ENCODE measurements at places on chromosomes 11 and 22. TPM values are rescaled to one million over a fixed set of nuclear protein-coding genes. Genes with fewer than 3 reads are reported as not detected.

Gene CYP2D6
- total RNA-seq, result 0.88 TPM

DNA sequence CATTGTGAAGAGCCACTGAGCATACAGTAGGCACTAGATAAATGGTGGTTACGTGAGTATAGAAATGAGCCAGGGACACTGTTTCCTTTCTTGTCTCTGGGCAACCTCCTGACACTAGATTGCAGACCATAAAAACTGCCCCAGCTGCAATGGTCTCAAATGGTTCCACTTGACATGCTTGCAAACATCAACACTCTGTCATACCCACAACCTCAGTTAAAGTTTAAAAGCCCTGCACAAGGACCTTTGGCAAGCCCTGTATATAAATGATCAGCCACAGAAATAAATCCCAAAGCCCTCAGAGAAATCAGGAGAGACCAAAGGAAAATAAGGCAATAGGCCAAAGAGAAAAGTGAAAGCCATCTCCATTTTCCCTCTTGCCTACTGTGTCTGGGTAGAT, 20.7 kb downstream of the PLEKHA7 start:
- H3K4me1 ChIP-seq, result peaks cover 63% of the 10 kb centered on the region
- no peaks in the 10 kb centered on the region for H3K27me3 ChIP-seq
- H3K36me3 ChIP-seq, result no peaks in the 10 kb centered on the region
- peak overlapping the region; percentile 82 for H3K27ac ChIP-seq

GRCh38 chr22:21921184-21921721, 31.4 kb downstream of the PPM1F start:
- peaks cover 10% of the 10 kb centered on the region for H3K36me3 ChIP-seq
- H3K4me3 ChIP-seq, result no peak overlapping the region
- no peaks in the 10 kb centered on the region for H3K27me3 ChIP-seq

Gene POTEH
- not detected for total RNA-seq

Measured in thyroid gland (tissue), 4 donors.